Activated naive CD8-positive, alpha-beta T cell treated with anti-CD3 and anti-CD28 coated beads, Interleukin-2, amount 10 ng/mL, durations not matched to agents 7 days and 5 days (primary cell): ENCODE measurements at places on chromosomes 16 and 17. TPM values are rescaled to one million over a fixed set of nuclear protein-coding genes. Genes with fewer than 3 reads are reported as not detected.

SHISA6 gene
- total RNA-seq: not detected

MT1H gene
- total RNA-seq: not detected

NR1D1 gene
- 5.8 TPM for total RNA-seq

DNASE1L2 gene
- 2.2 TPM for total RNA-seq

SLC13A2 gene
- not detected for total RNA-seq

DNA sequence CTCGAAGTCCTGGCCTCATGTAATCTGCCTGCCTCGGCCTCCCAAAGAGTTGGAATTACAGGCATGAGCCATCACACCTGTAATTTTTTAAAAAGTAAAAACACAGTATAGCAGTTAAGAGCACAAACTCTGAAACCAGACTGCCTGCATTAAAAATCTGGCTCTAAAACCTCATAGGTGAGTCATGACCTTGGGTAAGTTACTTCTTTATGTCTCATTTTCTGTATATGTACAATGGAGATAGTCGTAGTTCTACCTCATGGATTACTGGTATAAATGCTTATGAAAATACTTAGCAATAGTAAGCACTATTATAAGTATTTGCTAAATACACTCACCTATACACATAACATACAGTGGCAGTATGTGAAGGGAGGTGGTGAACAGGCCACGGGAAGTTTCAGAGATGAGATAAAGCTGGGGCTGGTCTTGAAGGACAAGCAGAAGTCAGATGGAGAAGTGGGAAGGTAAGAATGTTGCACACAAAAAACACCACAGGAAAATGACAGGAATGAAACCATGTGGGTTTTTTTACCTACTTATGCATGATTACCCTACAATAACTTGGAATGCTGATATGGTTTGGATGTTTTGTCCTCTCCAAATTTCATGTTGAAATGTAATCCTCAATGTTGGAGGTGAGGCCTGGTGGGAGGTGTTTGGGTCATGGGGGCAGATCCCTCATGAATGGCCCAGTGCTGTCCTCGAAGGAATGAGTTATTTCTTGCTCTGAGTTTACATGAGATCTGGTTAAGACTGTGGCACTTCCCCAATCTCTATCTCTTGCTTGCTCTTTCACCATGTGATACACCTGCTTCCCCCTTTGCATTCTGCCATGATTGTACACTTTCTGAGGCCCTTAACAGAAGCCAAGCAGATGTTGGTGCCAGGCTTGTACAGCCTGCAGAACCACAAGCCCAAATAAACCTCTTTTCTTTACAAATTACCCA, 33.9 kb downstream of the ZNF652 start:
- H3K4me3 ChIP-seq: no peak overlapping the region
- peaks cover 33% of the 10 kb centered on the region for H3K4me1 ChIP-seq
- H3K36me3 ChIP-seq: peaks cover 7% of the 10 kb centered on the region

- H3K27ac ChIP-seq: peak overlapping the region; percentile 80
- H3K36me3 ChIP-seq: peaks cover 17% of the 10 kb centered on the region
- no peak for DNase-seq
Observed at GRCh38 chr17:78381601-78382232, 3.3 kb downstream of the PGS1 start.

- no peak overlapping the region for H3K4me3 ChIP-seq
- H3K27ac ChIP-seq: no peak overlapping the region
- no peaks in the 10 kb centered on the region for H3K27me3 ChIP-seq
- no peaks in the 10 kb centered on the region for H3K4me1 ChIP-seq
Observed at GRCh38 chr16:78194948-78195347, 95.5 kb downstream of the WWOX start.

- no peaks in the 10 kb centered on the region for H3K36me3 ChIP-seq
- DNase-seq: no peak
- no peak overlapping the region for H3K27ac ChIP-seq
- no peak overlapping the region for H3K4me3 ChIP-seq
Observed at GRCh38 chr16:10601444-10602408, 21.3 kb upstream of the EMP2 start.

- no peak overlapping the region for H3K27ac ChIP-seq
- H3K27me3 ChIP-seq: no peaks in the 10 kb centered on the region
- no peak for DNase-seq
Observed at GRCh38 chr16:47045023-47045422, 71.5 kb upstream of the DNAJA2 start.

DNA sequence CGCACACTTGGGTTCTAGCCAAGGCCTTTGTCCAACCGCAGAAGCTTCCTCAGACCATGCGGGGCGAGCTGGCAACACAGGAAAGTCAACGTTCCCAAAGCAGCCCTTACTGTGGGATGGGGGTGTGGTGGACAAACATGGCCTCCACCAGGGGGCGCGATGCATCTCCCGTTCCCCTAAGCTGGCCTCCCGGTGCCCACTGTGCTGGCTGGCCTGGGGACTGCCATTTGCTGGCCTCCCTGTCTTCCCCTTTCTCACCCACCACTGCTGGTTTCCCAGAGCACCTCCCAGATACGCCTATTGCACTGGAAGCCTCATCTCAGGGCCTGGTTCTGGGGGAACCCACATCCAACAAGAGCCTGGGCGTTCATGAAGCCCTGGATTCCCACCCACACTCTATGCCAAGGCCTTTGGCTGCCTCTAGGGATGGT, 145.3 kb downstream of the IRF8 start:
- peaks cover 41% of the 10 kb centered on the region for H3K27me3 ChIP-seq
- H3K4me1 ChIP-seq: peaks cover 13% of the 10 kb centered on the region
- no peaks in the 10 kb centered on the region for H3K36me3 ChIP-seq
- H3K27ac ChIP-seq: no peak overlapping the region

GRCh38 chr17:79989106-79989835, 46.4 kb downstream of the TBC1D16 start:
- H3K36me3 ChIP-seq: no peaks in the 10 kb centered on the region
- H3K27me3 ChIP-seq: no peaks in the 10 kb centered on the region
- no peak overlapping the region for H3K4me3 ChIP-seq
- H3K27ac ChIP-seq: no peak overlapping the region
- H3K4me1 ChIP-seq: peaks cover 14% of the 10 kb centered on the region
- no peak for DNase-seq

GRCh38 chr17:30345089-30345433, 11.2 kb upstream of the TMIGD1 start:
- H3K36me3 ChIP-seq: no peaks in the 10 kb centered on the region
- DNase-seq: no peak
- H3K4me3 ChIP-seq: no peak overlapping the region
- H3K4me1 ChIP-seq: peaks cover 5% of the 10 kb centered on the region
- H3K27me3 ChIP-seq: peaks cover 2% of the 10 kb centered on the region
- no peak overlapping the region for H3K27ac ChIP-seq

DNA sequence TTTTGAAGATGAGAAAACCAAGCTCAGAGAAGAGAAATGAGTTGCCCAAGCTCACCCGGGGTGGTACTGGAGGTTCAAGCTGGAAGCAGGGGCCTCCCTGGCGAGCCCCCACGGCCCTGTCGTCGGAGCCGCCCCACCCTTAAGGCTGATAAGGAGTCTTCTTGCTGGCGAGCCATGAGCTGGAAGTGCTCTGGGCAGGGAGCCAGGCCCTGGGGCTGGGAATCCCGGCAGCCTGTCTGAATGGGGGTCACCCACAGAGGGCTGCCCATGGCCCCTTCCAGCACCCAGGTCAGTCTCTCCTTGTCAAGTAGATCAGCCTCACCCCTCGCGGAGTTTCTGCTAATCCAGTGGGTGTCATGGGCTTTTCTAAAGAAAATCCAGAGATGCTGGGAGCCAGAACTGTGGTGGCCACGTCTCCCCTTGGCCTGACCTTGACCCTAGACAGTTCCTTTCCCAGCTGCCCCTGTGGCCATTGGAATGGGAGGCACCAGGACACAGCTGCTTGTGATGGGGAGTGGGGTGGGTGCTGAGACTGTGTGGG, 1.2 kb upstream of the P2RX1 start:
- H3K36me3 ChIP-seq: no peaks in the 10 kb centered on the region
- peak overlapping the region; percentile 44 for H3K4me3 ChIP-seq
- H3K27ac ChIP-seq: peak overlapping the region; percentile 82
- DNase-seq: no peak
- H3K4me1 ChIP-seq: peaks cover 23% of the 10 kb centered on the region

GRCh38 chr17:70520956-70521355, 351.6 kb downstream of the KCNJ2 start:
- no peak overlapping the region for H3K4me3 ChIP-seq
- no peak overlapping the region for H3K27ac ChIP-seq
- H3K27me3 ChIP-seq: no peaks in the 10 kb centered on the region

- no peak overlapping the region for H3K27ac ChIP-seq
- H3K36me3 ChIP-seq: no peaks in the 10 kb centered on the region
- no peaks in the 10 kb centered on the region for H3K4me1 ChIP-seq
- no peak overlapping the region for H3K4me3 ChIP-seq
- H3K27me3 ChIP-seq: peaks cover 37% of the 10 kb centered on the region
Observed at GRCh38 chr17:40909755-40910154, 24.7 kb upstream of the KRT20 start.
